ENCODE measurements at places on chromosomes 6 and 20.

- no peak for DNase-seq
Observed at GRCh38 chr20:54083459-54083858, 13.1 kb upstream of the BCAS1 start.

DNA sequence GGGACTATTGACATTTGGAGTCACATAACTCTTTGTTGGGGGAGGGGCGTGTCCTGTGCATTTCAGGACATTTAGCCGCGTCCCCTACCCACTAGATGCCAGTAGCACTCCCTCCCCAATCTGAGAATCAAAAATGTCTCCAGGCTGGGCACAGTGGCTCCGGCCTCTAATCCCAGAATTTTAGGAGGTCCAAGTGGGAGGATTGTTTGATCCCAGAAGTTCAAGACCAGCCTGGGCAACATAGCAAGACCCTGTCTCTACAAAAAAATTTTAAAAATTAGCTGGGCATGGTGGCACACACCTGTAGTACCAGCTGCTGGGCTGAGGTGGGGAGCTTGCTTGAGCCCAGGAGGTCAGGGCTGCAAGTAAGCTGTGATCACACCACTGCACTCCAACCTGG is 2.1 kb upstream of the PREX1 start:
- DNase-seq = no peak

GRCh38 chr20:33812152-33812849 is 1.2 kb downstream of the CHMP4B start:
- DNase-seq = peak; percentile 74

- no peak for DNase-seq
Observed at GRCh38 chr20:24160563-24161281, 172.1 kb upstream of the GGTLC1 start.

DNA sequence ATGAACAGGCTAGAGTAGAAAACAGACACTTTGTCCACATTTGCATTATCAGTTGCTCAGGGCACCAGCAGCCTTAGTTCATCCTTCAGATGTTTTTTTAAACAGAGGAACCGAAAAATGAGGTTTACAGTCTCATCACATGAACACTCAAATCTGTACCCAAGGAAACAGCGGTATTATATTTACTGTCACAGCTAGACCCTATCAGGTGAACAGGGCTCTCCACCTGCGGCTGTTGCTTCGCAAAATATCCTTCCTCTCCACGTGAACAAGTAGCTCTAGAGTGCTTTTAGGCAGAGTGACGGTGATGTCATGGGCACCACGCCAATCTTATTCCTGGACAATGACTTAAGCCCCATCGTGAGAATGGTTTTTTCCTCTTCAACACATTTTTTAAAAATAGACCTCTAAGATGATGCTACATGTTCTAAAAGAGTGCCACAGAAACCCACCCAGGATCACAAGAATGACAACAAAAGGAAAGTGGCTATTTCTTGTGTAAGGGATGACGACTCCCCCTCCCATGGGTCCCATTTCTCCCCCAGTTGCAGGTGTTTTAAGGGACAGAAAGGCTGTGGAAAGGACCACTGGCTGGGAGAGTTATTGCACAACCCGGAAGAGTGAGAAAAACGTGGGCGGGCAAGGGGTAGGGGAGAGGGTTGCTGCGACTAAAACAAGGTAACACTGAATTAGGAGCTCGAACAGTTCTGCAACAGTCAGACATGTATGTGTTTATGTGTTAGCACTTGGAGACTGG is 77.7 kb downstream of the EFHC1 start:
- DNase-seq = no peak

DNA sequence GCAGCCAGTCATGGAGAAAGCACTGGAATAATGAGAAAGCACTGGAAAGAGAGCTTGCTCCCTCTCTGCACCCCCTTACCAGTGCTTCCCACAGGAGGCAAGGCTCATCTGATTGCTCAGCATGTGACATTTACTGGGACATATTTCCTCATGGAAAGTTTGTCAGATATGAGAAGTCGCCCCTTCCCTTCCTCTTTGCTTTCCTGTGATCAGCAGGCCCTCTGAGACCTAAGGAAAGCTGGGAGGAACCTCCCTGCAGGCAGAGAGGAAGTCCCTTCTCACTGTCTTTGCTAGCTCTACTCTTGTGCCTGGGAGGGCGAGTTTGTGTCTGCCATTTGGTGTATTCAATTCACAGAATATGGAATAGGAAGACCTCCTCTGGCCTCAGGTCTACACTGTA is 283.8 kb downstream of the ALDH8A1 start:
- no peak for DNase-seq

- DNase-seq = no peak
Observed at GRCh38 chr6:83985308-83985713, 48.3 kb upstream of the MRAP2 start.

DNA sequence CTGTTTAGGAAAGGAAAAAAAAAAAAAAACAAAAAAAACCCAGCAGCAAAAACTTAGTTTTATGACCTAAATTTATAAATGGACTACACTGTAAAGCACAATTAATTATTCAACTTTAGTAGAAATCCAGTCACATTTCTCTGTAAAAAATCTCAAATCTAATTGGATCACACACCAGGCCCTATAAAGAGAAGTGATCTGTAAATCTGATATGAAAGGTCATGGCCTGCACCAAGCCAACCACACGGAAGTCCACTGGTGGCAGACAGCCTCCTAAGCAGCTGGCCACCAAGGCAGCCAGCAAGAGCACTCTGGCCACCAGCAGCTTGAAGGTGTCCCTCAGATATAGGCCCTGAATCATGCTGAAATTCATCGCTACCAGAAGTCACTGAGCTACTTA is 131.6 kb downstream of the HFE start:
- DNase-seq = no peak

- no peak for DNase-seq
Observed at GRCh38 chr6:147821295-147821897, 312.9 kb downstream of the SAMD5 start.

DNA sequence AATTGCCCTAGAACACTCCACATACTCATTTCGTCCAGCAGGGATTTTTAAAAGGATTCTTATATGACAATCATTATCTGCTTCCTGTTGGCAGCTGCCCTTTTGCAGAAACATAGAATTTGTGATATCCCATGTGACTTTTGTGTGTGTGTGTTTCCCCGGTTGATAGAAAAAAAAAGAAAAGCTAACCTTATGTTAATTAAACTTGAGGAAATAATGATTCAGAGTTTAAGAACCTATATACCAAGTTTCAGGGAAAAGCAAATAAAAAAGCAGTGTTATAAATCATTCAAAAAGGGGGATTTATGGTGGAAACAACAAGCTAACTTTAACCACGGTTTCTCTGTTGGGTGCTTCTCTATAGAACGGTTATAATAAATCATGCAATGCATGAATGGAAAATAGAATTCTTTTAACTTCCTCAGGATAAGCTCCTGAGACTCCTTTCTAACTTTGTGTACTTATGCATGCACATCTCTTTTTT is 826.9 kb upstream of the EYS start:
- DNase-seq = no peak

DNA sequence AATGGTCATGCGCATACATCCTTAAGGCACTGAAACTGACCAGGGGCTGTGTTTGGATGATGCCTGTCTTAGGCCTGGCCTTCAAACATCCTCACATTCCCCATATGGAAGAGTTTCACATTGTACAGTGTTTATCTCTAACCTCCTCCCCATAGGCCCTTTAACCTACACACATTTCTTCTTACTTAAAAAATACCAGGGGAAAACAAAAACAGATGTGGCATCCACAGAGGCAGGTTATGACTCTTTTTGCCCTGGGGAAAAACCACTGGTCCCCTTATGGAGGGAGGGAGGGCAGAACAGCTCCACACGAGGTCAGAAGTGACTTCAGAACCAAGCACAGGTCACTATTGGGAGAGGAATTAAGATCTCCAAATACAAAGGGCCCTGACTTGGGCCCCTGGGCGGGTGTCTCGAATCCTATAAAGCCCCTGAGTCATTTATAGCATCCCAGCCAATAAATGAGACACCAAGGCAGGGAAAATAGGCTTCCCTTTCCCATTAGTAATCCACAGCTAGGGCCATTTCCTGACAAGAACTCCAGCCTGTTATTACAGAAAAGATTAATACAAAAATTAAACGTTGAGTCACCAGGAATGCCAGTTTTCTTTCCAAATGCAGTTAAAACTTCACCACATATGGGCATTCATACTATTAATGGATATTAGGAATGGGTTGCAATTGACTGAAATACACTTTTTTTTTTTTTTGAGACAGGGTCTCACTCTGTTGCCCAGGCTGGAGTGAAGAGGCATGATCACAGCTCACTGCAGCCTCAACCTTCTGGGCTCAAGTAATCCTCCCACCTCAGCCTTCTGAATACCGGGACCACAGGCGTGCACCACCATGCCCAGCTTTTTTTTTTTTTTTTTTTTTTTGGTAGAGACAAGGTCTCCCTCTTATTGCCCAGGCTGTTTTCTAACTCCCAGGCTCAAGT is 107.2 kb downstream of the ATP9A start:
- DNase-seq = no peak

DNA sequence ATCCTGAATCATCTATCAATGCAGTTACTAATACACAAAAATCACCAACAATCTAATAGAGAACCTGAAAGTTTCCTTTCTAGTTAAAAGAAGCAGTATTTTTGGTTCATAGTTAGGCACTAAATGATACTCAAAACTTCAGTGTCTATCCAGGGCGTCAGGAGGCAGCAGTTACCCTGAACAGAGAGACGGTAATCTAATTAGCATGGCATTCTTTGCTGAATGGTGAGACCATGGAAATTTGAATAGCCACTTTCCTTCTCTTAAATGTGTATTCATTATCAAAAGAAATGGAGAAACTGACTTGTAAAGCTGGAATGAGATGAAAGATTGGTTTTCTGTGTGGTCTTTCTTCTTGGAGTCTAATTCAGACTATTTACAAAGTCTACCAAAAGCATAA is 146.6 kb upstream of the BMP5 start:
- no peak for DNase-seq

DNA sequence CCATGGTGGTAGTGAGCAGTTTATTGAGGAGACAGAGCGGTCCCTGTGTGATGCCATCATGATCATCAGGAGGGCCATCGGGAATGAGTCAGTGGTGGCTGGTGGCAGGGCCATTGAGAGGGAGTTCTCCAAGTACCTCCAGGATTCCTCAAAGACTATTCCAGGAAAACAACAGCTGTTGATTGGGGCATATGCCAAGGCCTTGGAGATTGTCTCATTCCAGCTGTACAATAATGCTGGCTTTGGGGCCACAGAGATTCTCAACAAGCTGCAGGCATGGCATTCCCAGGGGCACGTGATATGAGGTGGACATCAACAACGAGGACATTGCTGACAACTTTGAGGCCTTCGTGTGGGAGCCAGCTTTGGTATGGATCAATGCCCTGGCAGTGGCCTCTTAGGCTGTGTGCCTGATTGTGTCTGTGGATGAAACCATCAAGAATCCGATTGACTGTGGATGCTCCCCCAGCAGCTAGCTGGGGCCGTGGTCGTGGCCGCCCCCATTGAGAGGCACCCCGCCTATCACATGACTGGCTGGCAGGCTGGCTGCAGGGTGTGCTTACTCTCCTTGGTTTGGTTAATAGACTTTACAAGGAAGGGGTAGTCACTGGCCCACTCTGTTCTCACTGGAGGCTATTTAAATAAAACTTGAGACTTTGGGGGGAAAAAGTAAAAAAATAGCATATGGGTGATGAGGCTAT is 16.7 kb downstream of the RAET1E start:
- no peak for DNase-seq

GRCh38 chr6:5328800-5329199 is 67.5 kb downstream of the FARS2 start:
- DNase-seq = no peak

- peak; percentile 18 for DNase-seq
Observed at GRCh38 chr6:14863902-14864850, 381.7 kb upstream of the JARID2 start.

DNA sequence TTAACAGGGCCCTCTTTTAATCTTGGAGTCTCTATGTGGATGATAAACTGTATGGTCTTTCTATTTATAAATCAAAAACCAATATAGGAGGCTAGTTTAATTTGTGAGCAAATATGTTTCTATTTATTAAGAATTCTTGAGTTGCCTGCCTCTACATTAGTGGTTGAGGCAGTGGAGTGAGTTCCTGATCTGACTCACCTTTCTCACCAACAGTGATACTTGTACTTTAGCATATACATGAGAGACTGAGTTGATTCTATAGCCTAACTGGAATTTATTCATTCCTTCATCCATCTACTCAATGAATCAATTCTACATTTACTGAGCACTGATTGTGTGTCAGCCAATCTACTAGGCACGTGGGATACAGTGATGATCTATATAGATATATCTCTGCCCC is 126.9 kb downstream of the TRMT11 start:
- no peak for DNase-seq

DNA sequence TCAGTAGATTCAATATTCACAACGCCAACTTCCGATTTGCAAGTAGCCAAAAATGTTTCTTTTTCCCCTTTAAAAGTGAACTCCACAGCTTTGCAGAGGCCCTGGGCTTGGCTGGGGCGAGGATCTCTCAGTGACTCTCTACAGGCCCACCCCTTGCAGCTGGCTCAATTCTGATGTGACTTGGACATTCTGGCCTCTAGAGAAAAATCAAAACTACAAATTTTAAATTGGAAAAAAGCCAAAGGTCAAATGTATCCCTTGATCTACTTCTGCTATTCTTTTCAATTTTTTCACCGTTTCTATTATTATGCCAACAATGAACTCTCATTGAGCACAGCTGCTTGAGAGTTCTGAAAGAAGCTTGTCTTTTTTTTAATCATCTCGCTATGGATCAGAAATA is 245.9 kb upstream of the HS3ST5 start:
- DNase-seq = no peak

GRCh38 chr6:36386495-36387439 is 702 bp downstream of the ETV7 start:
- peak; percentile 31 for DNase-seq

- DNase-seq = no peak
Observed at GRCh38 chr6:125794342-125795137, 3.8 kb downstream of the NCOA7 start.

GRCh38 chr20:5548902-5549599 is 201.2 kb upstream of the SHLD1 start:
- no peak for DNase-seq

DNA sequence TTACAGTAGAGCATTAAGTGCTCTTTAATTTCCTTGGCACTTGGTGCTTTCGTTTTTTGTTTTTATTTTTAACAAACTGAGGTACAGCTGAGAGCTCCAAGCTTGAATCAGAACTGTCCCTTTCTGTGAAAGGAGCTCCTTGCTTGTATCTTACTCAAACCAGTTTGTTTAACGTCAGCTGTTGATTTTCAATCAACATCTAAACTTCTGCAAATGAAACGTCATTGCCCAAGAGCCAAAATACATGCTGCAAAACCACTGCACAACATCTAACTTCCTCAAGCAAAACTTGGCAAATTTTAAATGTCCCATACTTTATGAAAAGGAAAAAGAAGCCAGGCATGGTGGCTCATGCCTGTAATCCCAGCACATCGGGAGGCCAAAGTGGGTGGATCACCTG is 15.2 kb downstream of the VNN2 start:
- no peak for DNase-seq

- DNase-seq = no peak
Observed at GRCh38 chr20:24733416-24733815, 215.7 kb upstream of the CST7 start.
